ENCODE measurements at places on chromosomes 7 and 10.
A peak's percentile ranks its signal among the peaks of the same experiment; 100 is the strongest.

GRCh38 chr10:116470768-116471415 lies 43.2 kb downstream of the PNLIPRP3 start:
- no peak for DNase-seq

GRCh38 chr10:48926255-48926654 lies 13.4 kb downstream of the LRRC18 start:
- DNase-seq, result no peak

DNA sequence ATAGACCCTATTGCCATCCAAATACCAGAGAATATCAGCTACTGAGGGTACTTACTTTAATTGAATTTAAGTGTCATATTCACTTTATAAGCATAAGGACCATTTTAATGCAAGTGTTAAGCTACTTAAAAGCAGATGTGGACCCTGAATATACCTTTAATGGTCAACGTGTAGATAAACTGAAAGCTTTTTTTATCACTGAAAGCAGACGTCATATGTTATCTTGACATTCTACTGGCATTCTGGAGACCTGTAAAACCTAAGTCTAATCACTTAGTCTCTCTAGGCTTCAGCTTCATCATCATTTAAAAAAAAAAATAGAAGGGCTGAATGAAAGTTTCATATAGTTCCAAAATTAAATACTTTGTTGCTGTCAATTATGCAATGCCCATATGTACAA lies 116.5 kb downstream of the ELAPOR2 start:
- no peak for DNase-seq

DNA sequence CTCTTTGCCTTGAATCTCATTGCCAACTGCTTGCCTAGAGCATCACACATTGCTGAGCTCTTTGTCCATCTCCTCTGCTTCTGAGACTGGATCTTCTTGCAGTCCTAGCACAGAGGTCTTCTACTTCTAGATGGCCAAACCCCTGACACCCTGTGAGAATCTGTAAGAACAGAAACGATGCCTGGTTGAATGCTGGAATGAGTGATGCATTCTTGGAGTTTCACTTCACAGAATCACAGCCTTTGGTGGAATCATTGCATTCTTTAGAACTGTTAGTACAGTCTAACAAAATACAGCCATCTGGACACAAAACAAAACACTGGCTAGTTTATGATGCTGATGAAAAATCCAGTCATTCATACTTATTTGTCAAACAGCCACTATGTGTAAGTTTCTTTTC lies 141.7 kb upstream of the ITGB1 start:
- no peak for DNase-seq

GRCh38 chr10:10542477-10542876 lies 475.2 kb upstream of the CELF2 start:
- DNase-seq, result no peak

- DNase-seq, result no peak
Observed at GRCh38 chr7:135857519-135858274, 109.1 kb upstream of the FAM180A start.

DNA sequence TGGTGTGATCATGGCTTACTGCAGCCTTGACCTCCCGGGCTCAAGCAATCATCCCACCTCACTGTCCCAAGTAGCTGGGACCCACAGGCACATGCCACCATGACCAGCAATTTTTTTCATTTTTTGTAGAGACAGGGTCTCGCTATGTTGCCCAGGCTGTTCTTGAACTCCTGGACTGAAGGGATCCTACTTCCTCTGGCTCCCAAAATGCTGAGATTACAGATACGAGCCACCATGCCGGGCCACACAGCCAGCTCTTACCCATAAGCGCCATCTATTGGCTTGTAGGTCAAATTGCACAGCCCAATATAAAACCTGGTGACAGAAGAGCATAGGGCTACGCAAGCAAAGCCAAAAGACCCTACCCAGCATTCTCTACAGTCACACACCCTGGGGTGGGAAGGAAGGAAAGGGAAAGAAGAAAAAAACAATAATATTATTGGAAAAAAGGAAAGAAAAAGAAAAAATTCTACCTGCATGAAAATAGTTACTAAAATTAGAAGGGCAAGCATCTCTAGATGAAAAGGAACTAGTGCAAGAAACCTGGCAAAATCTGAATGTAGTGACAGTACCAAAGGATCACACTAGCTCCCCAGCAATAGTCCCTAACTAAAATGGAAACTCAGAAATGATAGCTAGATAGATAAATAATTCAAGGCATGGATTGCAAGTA lies 29.4 kb upstream of the AMPH start:
- no peak for DNase-seq

GRCh38 chr10:5648494-5649457 lies 17.6 kb downstream of the ASB13 start:
- DNase-seq, result no peak

DNA sequence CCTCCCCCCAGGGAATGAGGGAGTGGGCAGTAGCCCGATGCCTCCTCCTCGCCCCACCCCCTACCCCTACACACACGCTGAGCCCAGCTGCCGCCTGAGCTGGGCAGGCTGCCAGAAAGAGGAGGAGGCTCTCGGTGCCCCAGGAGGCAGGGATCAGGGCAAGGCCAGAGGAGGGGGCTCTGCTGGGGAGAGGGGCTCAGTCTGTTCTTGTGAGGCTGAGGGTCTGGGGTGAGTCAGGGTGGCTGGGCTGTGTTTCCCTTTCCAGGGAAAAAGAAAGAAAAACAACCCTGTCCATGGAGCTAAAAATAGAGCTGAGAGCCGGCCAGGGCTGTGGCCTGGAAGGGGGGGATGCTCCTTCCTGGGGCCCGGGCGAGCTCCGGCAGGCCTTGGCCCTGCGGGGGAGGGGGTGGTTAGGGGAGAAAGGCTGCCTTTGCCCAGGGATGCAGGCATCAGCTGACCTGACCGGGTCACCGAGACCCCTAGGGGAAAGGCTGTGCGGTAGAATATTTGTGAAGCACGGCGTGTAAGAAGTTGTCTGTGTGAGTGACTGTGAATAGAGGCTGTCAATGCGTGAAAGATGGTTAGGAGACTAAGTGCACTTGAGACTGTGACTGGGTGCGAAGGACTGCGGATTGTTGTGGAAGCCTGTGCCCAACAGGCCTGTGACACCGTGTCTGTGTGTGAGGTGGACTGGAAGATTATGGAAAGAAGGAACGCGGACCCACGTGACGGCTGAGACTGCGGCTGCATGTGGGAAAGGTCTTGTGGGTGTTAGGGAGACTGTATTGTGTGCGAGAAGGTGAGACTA lies 1.2 kb upstream of the LZTS2 start:
- no peak for DNase-seq

DNA sequence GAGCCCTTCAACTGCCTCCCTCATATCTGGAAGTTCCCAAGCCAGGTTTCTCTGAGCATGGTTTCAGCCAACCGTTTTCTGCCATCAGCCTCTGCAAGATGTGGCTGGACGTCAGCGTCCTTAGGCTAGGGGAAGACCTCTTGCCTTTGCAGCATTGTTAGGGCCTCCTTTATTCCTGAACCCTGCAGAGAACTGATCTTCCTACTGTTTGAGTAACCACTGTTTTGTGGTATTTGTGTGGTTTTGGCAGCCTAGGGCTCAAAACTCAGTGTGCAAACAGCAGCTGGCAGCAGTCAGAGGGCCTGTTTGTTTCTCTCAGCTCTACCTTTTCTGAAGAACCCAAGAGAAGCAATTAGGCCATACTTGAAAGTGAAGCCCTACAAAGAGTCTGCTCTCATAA lies 83.4 kb upstream of the SEMA3E start:
- DNase-seq, result no peak

GRCh38 chr7:103336761-103337160 lies 7.8 kb downstream of the DNAJC2 start:
- DNase-seq, result no peak

- DNase-seq, result no peak
Observed at GRCh38 chr10:47133871-47134570, 166.0 kb upstream of the GDF10 start.

DNA sequence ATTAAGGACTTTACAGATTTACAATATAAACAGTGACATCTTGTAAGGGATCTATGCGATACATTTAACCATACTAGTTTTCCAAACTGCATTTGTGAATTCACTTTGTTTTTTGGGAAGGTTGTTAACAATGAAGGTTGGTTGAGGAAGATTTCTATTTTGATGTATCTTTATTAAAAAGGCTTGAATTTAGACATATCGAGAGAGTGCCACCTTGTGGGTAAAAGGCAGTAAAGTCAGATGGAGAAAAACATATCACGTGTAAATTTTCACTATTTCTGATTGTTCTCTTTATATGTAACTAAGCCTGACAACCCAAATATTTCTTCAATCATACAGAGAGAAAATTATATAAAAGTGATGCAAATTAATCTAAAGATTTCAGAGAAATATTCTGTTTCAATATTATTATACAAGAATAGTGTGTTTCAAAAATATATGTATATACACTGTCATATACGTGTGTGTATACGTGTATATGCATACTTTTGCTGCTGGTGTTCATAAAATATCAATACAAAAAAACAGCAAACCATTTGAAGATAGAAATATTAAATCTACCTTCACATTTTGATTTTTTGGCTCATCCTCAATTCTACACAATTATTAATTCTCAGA lies 988.6 kb downstream of the SORCS1 start:
- no peak for DNase-seq

DNA sequence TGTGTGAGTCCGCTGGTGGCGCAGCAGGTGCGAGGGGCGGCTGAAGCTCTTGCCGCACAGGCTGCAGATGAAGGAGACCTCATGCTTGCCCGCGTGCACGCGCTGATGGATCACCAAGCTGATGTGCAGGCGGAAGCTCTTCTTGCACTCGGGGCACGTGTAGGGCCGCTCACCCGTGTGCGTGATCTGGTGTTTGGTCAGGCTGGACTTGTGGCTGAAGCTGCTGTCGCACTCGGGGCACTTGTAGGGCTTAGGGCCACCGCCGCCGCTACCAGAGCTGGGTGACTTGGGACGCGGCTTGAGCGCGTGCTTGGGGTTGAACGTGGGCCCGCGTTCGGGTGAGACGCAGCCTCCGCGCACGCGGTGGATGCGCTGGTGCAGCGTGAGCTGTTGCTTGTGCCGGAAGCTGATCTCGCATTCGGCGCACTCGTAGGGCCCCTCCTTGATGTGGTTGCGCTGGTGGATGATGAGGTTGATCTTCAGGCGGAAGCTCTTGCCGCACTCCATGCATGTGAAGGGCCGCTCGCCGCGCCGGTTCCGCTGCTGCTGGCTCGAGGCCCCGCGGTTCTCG lies 28.7 kb downstream of the ZNF777 start:
- DNase-seq, result no peak

DNA sequence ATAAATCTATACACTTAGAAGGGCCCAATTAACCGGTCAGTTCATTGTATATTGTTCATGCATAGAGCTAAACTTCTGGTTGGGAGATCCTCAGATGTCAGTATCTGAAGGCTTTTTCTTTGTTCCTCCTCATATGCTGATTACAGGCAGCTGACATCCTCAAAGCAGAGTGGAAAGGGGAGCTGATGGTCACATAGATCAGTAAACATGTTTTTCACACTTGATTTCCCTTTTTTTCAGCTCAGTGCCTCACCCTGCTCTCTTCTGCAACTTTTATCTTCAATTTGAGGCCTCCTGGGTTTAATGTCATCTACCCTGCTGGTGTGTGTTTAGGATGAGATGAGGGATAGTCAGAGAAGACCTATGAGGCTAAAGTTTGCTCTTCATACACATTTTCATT lies 297.9 kb upstream of the FZD1 start:
- no peak for DNase-seq

DNA sequence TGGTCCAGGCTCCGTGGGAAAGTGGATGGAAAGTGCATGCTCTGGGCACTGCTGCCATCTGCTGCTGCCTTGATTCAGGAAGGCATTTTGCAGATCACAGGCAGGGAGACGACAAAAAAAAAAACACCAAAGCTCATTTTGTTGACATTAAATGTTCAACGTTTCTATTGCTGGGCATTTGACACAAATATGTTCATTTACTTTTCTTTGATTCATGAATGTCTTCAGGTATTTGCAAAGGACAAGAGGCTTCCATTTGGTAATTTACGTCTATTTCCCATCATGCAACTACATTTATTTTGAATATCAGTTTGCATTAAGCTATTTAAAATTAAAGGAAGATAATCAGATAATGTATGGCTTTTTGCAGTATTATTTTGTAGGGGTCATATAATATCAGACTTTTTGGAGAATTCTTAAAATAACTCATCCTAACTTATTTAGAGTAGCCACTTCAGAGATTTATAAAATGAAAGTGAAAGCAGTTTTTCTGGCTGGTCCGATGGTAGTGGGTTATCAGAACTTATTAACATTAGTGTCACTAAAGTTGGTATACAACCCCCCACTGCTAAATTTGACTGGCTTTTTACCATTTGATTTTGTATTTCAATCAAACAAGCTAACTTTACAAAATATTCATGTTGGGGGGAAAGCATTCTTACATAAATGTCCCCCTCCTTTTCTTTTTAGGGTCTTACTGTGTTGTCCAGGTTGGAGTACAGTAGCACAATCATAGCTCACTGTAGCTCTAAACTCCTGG lies 65.3 kb downstream of the PDIA4 start:
- DNase-seq, result peak; percentile 34

DNA sequence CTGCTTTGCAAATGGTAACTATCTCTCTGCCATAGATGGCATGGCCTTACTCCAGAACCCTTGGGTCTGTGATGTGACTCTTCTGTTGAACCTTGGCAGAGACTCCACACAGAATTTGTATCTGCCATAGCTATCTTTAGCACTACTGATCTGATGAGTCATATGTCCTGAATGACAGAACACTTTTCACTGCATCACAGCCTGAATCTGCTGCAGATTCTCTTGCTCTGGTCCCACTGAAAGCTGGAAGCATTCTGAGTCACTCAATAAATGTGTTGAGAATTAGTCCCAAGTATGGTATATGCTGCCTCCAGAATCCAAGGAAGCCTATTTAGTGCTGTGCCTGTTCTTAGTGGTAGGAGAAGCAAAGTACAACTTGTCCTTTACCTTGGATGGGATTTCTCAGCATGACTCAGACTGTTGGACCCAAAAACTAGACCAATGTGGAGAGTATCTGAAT lies 39.5 kb upstream of the ANKRD1 start:
- no peak for DNase-seq
